ENCODE measurements at places on chromosomes 11 and 22.

GRCh38 chr11:34105957-34106504, 602 bp downstream of the NAT10 start:
- no peak for DNase-seq

DNA sequence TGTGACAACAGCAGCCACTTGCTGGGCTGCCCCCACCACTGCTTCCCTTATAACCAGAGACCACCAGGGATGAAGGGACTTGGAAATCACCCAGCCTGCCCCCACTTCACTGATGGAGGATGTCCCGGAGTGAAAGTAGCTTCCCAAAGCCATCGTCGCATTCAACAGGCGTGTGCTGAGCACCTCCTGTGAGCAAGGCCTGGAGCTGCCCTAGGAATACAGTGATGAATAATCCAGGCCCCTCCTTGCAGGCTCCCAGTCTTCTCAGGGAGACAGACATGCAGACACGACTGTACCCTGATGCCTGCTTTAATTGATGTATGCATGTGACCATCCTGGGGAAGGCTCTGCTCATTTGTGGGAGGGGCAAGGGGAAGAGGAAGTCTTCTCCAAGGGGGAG, 22.6 kb downstream of the PTPN5 start:
- DNase-seq: no peak

DNA sequence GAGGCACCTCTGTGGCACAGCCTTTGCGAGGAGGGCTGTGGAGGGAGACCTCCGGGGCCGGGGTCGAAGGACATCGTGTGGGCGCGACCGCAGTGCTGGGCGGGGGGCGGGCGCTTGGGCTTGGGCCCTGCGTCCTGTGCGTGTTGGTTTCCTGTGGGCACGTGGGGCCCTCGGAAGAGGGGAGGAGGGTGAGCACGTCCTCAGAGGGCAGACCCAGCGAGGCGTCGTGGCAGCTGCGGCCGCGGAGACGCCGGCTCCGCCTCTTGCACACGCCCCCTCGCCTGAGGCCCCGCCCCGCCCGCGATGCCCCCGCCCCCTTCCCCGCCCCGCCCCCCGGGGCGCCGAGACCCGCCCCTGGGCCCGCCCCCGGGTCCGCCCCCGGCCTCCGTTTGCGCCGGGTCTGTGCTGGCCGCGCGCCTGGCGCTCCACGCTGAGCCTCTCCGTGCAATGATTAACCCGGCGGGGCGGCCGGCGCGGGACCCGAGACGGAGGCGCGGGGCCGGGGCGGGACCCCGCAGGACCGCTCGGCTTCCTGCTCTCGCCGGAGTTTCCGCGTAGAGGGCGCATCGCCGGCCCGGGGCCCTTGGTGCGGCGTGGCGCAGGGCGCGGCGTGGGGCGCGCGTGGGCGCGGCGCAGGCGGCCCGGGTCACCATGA, at the start of gene PRR5:
TSS of gene PRR5 (plus strand) at position 381 of the 655 bp plus-strand sequence. CDS start at position 652, 271 bp downstream.
- no peak for DNase-seq

DNA sequence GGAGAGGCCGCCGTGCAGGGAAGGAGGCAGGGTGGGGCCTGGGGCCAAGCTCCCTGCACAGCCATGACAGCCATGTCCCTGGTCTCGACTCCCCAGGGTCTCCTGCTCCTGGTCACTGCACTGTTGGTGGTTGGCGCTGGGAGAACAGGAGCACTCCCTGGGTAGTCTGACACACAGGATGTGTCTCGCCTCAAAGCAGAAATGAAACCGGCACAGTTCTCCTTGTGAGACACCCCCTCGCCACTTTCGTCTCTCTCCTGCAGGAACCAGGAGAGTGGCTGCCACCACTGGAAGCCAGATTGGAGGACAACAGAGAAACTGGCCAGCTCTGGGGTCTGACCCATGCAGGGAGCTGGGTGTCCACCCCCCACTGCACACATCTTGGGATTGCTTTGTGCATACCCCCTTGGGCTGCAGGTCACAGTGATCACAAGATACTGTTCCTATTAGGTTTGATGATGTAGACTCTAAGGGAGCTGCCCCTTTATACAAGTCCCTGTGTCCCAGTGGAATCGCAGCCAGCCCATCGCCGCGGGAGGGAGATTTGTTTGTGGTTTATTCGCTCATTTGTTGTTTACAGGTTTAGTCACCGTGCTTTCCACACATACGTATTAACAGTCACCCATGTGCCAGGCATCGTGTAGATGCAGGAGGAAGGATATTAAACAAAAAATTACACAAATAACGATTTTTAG, 27.0 kb upstream of the YWHAH start:
- DNase-seq: no peak

DNA sequence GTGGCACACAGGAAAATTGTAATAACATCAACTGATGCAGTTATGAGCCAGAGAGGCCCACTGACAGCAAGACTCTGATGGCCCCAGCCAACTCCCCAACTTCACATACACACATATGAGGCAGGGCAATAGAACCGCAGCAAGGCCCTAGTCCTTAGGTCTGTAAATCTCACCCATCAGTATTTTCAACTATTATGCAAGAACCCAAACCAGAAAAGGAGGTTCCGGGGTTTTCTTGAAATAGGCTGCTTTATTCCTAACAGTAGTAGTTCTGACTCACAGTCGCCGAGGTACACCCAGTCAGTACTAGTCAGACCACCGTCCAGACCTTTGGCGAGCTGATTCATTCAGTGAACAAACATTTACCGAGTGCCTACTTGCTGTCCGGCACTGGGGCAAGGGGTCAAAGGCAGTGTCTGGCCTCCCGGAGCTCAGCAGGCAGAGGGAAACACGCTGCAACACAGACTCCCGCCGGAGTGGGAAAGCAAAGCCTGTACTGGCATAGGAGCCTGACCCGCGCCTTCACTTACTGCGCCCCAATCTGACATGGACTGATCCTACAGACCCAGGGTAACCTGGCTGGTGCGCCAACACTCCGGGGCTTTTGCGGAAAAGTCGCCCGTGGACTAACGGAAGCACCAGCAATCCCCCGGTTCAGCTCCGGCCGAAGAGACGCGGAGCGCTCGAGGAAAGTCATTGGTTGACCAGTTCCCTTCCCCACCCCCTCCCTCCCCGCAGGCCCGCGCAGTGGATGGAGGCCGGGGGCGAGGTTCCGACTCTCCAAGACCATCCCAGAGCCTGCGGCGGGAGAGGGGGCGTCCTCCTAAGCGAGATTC, 1.3 kb downstream of the PLEKHA7 start:
- no peak for DNase-seq
